ENCODE measurements at places on chromosomes 13 and 19. TPM values are rescaled to one million over a fixed set of nuclear protein-coding genes. Genes with fewer than 3 reads are reported as not detected.
A peak's percentile ranks its signal among the peaks of the same experiment; 100 is the strongest.

DNA sequence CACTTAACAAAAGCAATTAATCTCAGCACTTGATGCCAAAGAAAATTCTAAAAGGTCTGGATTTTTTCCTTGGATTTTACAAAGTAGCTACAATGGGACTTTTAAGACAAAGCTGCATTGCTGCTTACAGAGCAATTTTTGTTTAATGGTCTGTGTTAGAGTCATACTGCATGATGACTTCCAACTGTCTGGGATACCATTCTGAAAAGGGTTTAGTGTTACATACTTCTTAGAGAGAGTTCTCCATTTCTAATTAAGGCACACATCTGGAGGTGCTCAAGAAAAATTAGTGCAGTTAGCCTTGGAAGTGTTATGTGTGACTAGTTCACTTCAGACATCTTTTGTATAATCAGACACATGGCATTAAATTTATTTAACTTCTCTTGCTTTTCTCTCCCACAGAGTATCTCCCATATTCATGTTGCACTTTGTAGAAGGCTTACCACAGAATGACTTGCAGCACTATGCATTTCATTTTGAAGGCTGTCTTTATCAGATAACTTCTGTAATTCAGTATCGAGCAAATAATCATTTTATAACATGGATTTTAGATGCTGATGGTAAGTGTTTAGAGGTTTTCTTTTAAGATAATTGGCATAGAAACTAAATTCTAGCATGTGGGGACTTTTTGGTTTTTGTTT lies 35.1 kb downstream of the USPL1 start:
- no peak for DNase-seq

DNA sequence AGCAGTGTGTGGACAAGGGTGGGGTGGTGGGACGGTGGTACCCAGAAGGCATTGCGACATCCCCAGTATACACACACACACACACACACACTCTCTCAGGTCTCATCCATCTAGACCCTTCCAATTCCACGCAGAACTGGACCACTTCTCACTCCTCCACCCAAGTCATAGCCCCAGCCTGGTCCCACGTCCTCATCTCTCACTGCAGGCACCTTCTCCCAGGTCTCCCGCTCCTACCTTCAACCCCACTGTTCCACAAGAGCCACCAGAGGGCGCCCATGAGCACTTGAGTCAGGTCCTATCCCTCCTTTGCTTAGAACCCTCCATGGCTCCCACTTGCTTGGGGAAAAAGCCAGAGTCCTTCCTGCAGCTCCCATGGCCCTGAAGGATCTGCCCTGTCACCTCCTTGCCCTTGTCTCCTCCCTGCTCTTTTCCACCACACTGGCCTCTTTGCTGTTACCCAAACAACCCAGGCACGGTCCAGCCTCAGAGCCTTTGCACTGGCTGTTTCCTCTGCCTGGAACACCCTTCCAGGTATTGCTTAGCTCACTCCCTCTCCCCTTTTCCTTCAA lies 62.6 kb downstream of the IER2 start:
- peak; percentile 35 for DNase-seq

- DNase-seq, result no peak
These were observed 4.6 kb downstream of the GRIN2D start for GRCh38 chr19:48398102-48398374.

DNA sequence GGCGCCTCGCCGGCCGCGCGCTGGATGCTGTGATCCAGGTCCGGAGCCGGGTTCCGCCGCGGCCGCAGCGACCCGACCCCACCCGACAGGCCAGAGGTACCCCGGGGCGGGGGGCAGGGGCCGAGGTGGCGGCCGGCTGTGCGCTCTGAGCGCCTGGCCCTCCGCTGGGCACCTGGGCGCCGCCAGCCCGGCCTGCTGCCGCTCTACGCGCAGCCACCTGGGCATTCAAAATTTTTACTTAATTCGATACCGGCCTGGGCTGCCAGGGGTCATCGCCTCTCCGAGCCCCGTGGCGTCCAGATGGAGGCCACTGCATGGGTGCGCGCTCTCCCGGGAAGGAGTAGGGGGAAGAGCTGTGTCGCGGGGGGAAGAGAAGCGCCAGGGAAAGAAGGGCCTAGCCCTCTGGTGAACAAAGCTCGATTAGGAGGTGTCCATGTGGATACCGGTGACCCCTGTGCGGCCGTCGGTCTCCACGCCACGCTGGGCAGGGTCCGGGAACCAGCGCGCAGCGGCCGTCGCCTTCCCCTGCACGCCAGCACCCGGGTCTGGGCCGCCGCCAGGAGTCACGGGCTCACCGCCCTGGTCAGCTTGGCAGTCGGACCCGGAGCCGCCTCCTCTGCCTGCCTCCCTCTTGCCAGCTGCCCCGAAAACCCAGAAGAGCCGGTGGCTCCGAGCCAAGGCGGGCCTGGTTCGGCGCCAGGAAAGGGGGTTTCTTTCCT lies 666 bp downstream of the BIVM start:
- no peak for DNase-seq

DNA sequence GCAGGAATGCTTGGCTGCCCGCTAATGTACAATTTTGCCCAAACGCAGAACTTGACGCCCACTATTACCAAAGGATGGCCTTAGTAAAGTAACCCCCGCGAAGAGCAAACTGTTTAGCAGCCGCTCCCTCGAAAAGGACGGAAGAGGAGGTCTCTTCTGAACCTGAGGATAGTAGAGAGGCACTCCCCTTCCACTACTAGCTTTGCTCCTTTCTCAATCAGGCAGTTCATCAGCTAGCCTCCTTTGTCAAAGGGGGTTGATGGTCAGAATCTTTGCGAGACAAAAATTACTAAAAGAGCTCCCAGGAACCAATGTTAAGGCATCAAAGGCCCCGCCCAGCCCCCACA lies 534 bp downstream of the CAB39L start:
- DNase-seq, result no peak

GRCh38 chr19:2307518-2308012 lies 389 bp downstream of the LINGO3 start:
- DNase-seq, result no peak

Gene ZNF471
- total RNA-seq, result 1.9 TPM
